ENCODE measurements at places on chromosomes 7 and 10.

GRCh38 chr10:5317547-5318107 is 47.1 kb upstream of the UCN3 start:
- no peak for DNase-seq

GRCh38 chr7:6228361-6229229 is 43.8 kb downstream of the CYTH3 start:
- DNase-seq = no peak

DNA sequence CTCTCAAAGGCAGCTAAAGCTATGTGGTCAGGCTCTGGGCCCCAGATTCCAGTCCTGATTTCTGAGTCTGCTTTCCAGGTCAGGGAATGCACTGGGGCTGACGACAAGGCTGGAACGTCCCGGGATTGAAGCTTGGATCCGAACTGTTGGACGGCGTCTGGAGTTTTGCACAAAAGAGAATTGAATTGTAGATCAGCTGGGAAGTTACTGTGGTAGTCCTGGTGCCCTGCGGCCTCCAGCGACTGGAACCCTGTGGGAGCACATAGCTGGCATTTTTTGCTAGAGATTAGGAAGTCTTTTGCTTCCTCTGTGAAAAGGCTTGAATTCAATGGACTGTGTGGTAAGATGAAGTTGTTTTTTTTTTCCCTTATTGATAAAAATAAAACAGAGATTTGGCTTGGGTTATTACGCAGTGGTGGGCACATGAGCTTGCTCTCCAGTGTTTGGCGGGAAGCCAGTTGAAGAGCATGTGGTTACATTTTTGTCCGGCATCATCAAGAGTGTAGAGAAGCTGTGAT is at the start of gene HK1:
HK1 (plus strand) TSS at position 51 of the 518 bp plus-strand sequence.
- DNase-seq = no peak

GRCh38 chr10:8035641-8036470 is 18.6 kb upstream of the GATA3 start:
- DNase-seq = no peak

DNA sequence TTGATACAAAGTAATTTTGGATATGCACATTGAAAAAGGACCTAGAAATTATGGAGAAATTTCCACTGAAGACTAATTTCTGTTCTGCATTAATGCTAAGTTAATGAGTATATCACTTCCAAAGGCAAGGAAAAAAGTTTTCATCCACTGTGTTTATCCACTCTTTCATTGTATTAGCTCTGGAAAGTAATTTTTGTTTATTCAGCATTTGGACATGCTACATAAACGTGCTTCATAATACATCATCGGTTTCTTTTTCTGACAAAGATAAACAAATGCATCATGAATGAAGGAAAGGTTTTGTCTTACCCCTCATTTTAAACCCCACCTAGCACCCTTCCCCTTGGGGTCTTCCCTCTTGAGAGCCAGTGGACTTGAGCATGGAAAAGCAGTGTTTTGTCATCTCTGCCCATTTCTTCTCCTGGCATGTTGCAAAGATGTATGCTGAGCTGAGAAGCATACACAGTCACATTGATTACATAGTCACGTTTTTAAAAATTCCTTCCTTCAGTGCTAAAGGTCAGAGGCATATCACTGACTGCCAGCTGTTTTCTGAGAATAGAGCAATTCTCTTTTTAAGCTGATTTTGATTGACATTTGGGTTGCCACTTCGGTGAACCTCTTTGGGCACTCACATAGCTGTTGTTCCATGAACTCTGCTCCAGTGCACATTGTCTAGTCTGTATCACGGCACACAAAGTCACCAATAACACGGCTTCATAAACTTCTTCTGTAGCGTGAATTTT is 65.9 kb upstream of the C7orf33 start:
- DNase-seq = no peak

DNA sequence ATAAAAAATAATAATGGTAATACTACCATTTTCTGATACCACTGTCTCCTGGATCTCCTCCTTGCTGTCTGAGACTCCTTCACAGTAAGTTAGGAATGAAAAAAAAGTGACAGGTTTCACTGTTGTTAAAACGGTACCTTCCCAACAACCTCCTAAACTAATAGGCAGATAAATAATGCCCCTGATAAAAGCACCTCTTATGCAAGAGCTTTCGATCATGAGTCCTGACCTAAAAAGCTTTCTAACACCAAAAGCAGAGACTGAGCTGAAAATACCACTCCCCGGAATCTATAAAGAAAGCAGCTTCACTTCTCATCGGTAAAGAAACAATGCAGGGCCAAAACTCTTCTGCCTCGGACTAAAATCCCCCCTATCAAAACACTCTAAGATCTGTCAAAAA is 14.5 kb downstream of the PARD3 start:
- DNase-seq = no peak

GRCh38 chr7:157866336-157866924 is 529.6 kb downstream of the DNAJB6 start:
- no peak for DNase-seq

- no peak for DNase-seq
Observed at GRCh38 chr7:45919993-45920459, 1.0 kb downstream of the IGFBP3 start.

- no peak for DNase-seq
Observed at GRCh38 chr7:134836447-134836846, 57.0 kb downstream of the CALD1 start.

GRCh38 chr7:72286519-72286918 is 125.6 kb downstream of the CALN1 start:
- DNase-seq = no peak

- no peak for DNase-seq
Observed at GRCh38 chr7:8018961-8019360, 50.4 kb downstream of the GLCCI1 start.

- no peak for DNase-seq
Observed at GRCh38 chr10:36448760-36449691, 676.4 kb upstream of the ANKRD30A start.

DNA sequence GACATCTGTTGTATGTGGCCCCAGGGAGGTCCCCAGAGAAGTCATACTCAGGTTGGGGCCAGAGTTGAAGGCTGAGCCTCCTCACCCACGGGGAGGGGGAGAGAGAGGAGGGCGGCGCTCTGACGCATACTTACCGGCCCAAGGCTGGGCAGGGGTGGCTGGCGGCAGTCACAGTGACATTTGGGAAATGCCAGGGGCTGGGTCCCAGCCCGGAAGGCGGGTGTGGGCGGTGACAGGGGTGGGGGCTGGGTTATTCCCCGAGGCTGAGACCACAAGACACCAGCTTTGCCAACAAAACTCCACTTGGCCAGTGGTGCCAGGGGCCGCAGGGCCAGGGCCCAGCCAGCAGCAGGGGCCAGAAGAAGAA is 41.1 kb downstream of the RASGEF1A start:
- DNase-seq = no peak

DNA sequence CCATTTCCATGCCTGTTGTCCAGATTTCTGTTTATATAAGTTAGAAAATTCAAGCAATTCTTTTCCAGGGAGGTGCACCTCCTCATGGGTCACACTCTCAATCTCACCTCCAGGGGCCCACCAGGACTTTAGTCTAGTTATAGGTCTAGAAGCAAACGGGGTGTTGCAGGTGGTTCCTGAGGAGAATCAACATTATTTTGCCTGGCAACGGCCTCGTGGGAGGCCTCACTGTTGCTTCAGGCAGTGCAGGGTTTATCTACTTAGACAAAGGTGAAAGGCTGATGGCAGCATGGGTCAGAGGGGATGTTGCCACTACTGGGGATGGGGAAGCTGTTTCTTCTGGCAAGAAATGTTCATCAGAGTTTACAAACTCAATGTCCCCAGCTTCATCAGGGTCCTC is 56.7 kb upstream of the LRRC18 start:
- no peak for DNase-seq

GRCh38 chr10:112579578-112579977 is 132.6 kb downstream of the VTI1A start:
- no peak for DNase-seq

- DNase-seq = no peak
Observed at GRCh38 chr7:25109276-25109675, 15.8 kb downstream of the CYCS start.

DNA sequence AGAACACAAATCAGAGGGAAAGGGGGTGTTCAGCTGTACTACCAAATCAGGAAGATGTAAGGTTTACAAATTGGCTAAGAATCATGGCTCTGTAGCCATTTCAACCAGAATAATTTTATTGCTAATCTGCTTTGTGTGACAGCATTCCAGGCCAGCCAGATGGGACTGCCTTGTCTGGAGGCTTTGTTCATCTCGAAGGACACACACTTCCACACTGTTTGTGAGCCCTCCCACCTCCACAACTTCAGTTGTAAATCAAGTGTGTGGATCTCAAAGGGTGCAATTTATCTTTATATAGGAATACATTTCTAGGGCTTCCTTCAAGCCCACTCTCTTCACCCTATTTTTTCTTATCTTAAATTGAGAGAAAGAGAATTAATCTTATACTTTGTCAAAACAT is 6.9 kb upstream of the OIT3 start:
- no peak for DNase-seq

DNA sequence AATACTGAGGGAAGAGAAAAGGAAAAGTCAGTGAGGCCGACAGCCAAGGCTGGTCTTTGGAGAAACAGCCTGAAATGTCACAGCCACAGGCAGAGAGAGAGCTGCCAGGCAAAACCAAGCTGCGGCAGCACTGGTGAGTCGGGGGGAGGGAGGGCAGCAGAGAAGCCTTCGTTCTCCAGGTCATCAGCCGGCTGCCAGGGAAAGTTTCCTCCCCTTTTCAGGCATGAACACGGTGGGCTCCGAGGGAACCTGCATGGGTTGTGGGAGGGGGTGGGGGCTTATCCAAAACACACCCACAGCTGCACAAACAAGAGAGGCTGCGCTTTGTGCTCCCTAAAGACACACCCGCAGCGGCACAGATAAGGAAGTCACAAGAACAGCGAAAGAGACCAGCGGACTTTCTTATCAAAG is 62.3 kb upstream of the NKX6-2 start:
- no peak for DNase-seq

GRCh38 chr7:70376561-70377031 is 755.3 kb upstream of the GALNT17 start:
- peak; percentile 75 for DNase-seq

DNA sequence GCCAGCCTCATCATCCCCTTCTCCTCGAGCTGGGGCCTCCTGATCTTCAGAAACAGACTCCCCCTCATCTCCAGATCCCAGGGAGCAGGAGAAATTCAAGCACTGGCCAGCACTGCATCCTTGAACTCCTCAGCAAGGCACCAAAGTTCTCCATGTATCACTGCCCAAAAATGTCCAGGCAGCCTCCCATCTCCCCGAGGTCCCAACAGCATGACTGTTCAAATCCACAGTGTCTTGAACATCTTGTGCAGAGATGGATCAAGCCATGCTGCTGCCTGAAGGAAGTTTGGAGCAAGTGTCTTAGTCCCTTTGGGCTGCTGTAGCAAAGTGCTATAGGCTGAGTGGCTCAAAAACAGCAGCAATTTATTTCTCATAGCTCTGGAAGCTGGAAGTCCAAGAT is 115.5 kb upstream of the GALNT17 start:
- DNase-seq = no peak

DNA sequence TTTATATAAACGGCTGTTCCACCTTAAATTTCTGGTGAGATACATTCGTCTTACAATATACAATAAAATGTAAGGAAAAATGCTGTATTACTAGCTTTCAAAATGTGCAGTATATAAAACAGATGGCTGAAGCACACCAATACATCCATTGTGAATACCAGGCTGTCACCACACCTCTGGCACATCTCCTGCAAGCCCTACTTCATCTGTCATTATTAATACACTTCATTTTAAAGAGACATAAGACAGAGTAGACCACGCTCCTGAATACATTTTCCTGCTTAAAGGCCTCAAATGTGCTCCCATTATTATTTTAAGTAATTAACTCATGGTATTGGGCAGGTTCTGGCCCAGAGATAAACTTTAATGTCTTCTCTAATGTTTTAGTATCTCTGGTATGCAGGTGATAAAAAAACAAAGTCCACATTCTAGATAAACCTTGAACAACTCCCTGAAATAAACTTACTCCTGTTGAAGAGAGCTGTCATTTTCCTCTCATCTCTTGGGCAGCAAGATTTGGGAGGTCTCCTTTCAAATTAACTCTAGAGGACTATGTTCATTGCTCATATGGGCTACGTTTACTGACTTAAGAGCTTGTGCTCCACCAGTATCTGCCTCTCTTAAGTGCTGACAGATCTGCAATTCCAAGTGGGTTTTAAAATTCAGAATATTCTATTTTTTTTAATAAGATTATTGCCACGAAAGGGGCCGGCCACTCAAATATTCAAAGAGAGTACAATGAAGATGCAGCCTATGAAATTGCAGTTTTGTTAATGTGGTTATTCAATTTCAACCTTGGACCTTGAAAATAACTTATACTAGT is 396.5 kb upstream of the SEMA3D start:
- no peak for DNase-seq

DNA sequence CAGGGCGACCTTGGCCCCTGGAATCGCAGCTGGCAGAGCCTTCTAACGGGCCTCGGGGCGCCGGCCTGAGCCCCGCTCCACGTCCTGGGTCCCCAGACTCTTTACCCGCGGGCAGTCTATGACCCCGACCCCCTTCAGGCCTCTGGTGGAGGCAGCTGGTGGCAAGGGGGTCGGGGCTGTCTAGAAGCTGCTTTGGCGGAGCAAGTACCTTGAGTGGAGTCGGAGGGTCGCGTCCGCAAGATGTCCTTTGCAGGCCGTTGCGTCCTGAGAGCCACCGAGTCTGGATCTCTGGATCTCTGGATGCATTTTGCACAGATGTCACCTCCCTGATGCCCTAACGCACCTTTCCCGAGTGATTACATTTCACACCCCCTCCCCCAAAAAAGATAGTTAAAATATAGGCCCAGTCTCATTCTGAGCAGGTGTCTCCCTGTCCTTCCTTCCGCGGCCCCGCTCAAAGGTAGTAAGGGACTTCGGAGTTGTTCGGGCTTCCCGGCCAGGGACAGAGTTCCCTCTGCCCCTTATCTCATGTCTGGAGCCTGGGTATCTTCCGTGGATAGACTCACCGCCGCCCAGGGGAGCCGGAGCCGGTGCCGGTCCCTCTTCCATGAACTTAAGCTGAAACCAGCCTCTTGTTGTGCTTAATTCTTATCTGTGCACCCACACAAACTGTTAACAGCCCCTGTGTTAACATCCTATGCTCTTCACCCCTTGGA is 457 bp downstream of the ACADSB start:
- peak; percentile 23 for DNase-seq

DNA sequence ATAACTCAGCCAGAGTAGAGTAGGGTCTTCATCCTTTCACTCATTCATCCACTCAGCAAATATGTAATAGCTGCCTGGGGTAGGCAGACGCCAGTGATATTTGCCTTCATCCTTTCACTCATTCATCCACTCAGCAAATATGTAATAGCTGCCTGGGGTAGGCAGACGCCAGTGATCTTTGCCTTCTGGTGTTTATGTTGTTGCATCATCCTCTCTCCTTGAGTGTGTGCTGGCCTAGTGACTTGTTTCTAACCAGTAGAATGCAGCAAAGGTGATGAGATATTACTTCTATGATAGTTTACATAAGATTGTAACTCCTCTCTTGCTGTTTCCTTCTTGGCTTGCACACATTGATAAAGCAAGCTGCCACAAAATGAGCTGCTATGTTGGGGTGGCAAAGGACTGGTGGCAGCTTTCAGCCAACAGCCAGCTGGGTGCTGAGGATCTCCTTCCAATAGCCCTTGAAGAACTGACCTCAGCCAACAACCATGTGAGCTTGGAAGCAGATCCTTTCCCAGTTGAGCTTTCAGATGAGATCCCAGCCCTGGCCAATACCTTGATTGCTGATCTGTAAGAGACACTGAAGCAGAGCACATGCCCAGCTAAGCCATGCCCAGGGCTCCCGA is 23.2 kb upstream of the MTPN start:
- no peak for DNase-seq

GRCh38 chr10:131650169-131650705 is 250.6 kb upstream of the PPP2R2D start:
- no peak for DNase-seq
